ENCODE measurements at places on chromosomes 12 and 14.

DNA sequence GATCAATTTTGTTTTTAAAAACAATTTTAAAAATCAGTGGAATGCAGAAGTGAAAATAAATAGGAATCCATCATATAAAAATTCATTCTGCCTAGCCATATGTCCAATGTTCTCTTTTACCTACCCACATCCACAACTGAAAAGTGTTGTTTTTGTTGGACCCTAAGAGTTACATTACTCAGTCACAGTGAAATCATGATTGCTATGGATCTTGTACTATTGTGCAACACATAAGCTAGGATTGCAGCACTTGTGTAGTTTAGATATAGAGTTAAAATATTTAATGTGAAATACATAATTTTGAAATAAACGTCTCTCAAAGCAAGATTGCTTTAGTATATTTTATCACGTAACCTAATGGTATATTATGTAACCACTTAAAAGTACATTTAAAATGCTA lies 213.3 kb upstream of the CLEC14A start:
- no peak for DNase-seq

DNA sequence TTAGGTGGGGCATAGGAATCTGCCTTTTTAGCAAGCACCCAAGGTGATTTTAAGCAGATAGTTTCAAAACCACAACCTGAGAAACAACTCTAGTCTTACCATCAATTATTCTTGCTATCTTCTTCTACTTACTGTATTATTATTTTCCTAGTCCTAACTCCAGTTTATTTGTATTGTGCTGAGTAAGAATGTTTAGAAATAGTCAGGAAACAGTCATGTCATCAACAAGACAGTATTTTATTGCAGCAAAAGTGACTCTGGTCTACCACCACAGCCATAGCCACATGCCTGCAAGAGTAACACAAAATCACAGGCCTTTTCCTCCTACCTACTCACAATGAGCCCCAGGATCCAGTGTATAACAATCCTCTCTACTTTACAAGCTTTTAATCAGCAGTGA lies 46.3 kb upstream of the FLRT2 start:
- DNase-seq = no peak

- DNase-seq = no peak
Observed at GRCh38 chr12:63387771-63388170, 236.8 kb upstream of the AVPR1A start.

- no peak for DNase-seq
Observed at GRCh38 chr12:113154351-113154973, 4.9 kb downstream of the CFAP73 start.

DNA sequence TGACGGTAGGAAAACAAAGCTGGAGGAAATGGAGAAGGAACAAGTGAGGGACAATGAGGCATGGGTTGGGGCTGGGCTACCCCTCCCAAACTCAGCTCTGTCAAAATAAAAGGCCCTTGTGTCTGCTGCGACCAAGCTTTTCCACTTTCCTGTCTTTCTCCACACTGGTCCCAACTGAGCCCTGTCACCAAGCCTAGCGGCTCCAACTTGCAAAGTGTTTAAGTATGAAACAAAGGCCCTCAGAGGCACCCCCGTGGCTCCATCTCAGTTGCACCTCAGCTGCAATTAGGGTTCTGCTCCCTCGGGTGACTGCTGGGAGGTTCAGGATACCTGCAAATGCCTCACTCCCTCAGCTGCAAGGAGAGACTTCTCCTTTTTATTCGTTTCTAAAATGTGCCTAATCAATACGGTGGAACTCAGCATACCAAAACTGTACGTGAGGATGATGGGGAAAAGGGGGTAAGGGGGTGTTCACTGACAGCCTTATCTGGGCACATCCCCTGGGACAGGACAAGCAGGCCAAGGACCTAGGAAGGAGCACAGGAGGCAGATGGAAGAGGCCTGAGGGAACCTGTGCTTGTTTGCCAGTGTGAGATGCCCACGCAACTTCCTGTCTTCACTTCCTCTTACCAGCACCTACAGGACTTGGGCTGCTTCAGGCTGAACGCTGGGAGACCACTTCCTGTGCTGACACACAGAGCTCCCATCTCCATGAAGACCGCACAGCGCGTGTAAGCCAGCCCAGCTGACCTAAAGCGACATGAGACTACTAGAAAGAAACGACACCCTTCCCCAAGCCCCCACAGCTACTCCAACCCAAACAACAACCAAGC lies 8.9 kb downstream of the VAMP1 start:
- peak; percentile 62 for DNase-seq

- no peak for DNase-seq
Observed at GRCh38 chr12:49200919-49201594, 12.2 kb upstream of the TUBA1A start.

DNA sequence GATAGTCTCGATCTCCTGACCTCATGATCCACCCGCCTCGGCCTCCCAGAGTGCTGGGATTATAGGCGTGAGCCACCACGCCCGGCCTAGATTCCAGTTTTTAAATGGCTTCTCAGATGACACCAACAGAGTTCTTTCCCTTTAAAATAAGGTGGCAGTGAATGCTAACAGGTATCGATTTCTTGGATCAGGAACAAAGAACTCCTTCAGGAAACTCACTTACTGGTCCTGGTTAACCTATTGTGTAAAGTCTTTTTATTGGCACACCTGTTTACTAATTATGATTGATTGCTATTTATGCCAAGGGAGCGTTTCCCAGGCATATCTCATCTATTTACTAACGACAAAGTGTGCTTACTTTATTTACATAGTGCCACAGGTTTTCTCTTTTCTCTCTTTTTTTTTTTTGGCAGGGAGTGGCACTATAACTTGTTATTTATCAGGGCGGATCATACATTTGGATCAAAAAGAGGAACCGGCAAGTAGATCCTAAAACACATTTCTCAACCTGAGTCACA lies 89.7 kb downstream of the GLT1D1 start:
- no peak for DNase-seq

DNA sequence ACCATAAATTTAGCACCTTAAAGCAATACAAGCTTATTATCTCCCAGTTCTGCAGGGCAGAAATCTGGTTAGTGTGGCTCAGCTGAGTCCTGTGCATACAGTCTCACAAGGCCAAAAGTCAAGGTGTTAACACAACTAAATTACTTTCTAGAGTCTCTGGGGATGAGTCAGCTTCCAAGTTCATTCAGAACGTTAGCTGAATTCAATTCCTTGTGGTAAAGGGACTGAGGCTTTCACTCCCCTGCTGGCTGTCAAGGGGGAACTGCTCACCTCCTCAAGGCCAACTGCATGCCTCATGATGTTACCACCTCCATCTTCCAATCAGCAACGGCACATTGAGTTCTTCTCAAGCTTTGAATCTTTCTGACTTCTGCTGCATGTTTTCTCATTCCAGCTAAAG lies 27.6 kb downstream of the EML5 start:
- no peak for DNase-seq

- no peak for DNase-seq
Observed at GRCh38 chr12:55448825-55449224, 4.9 kb downstream of the OR6C2 start.

GRCh38 chr12:10247436-10248058 lies 34.9 kb downstream of the GABARAPL1 start:
- no peak for DNase-seq

DNA sequence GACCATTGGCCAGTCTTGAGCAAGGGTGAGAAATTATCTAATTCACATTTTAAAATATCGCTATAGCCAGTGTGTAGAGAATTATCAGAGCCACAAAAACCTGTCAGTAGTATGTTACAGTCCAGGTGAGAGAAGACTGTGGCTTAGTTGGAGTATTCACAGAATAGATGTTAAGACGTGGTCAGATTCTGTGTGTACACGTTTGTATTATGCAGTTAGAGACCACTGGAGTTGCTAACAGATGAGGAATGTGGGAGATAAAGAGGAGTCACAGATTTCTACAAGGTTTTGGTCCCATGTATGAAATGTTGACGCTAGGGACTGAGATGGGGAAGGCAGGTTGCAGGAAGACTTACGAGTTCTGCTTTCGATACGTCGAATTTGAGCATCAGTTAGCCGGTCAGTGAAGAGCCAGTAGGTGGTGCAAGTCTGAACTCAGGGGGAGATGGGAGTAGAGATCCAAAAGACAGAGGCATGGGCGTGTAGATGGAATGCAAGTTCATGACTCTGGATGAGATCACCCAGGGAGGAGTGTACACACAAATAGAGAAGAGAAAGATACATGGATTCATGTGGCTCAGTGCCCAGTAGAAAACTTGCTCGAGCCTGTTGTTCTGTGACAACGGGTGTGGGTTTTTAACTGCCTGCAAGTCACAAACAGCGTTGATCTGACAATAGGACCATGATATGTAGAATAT lies 114.8 kb upstream of the FLRT2 start:
- DNase-seq = no peak

- DNase-seq = no peak
Observed at GRCh38 chr12:105083551-105084105, 630 bp downstream of the ALDH1L2 start.

- no peak for DNase-seq
Observed at GRCh38 chr14:84090837-84091236, 1439.1 kb upstream of the FLRT2 start.

DNA sequence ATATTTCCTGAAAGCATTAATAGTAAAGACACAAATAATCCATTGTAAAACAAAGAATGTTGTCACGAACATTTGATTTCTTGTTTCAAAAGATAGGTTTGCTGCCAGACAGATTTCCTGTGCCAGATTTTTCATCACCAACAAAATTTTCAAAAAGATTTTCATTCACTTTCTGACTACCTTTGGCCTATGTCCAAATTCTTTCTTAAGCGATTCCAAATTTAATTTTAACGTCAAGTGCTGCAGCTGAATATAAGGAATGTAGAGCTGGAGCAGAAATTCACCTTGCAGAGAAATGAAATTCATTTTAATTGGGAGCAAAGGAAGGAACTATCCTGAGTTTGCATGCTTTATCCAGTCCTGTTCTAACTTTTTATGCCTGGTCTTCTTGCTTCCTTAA lies 277.4 kb downstream of the CCER1 start:
- no peak for DNase-seq

DNA sequence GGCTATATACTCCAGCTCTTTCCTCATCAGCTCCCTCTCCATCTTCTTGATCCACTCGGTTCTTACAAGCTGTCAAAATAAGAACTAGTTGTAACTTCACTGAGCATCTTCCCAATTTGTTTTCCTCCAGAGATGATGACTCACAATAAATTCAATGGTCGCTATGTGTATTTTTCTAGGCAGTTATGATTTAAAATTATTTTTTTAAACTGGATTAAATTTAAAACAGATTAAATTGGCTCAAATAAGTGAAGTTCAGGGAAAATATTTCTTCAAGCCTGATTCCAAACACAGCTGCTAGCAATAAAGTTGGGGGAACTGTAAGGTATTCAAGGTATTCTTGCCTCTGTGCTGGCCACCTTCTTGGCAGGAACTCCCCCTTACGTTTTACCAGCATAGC lies 717.7 kb upstream of the USP15 start:
- DNase-seq = no peak

DNA sequence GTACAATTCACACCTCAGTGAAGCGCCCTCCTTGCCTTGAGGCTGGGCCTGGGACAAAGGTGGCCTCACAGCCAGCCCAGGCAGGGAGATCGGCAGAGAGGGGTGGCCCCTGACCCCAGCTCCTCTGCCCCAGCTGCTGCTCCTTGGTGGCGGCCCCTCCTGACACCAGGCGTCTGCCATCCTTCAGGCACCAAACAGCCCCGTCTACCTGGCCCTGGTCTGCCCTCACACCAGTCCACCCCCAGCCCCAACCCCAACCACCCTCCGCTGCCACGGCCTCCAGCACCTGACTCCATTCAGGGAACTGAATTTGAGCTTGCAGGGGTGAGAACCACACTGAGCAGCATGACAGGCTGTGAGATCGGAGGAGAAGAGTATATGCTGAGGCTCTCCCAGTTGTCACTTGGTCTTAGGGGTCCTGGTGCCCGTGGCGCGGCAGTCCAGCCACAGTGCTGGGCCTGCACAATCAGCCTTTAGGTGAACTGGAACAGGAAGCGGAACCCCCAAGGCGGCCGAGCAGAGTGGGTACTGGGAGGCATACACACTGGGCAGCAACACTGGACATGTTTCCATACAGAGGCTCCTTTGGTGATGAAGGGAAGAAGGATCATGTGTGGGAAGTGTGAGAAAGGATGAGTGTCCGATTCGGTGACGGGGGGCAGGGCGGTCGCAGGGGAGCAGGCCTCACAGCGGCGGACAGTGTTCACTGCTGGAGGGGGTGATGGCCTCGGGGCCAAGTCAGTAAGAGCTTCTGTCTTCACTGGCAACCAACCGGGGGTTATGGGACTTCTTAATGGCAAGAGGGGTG lies 18.7 kb downstream of the ZFYVE21 start:
- no peak for DNase-seq

GRCh38 chr12:62301080-62301798 lies 41.0 kb downstream of the USP15 start:
- DNase-seq = no peak

GRCh38 chr14:20624495-20625070 lies 16.9 kb downstream of the OR6S1 start:
- DNase-seq = no peak

DNA sequence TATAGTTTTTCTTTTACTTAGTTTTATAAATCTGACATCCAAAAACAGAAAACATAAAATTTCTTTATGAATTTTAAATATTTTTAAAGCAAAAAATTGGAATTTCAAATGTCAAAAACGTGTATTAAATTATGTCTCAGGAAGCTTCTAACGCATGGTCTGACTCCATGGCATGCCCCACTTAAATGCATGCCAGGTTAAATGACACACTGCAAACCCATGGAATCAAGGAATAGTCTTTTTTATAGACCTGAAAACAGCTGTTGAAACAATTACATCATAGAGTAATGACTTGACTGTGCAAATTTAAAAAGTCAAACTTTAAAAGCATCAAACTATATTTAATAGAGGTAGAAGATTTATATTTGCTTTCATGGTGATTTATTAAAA lies 96.1 kb upstream of the DACT1 start:
- no peak for DNase-seq

DNA sequence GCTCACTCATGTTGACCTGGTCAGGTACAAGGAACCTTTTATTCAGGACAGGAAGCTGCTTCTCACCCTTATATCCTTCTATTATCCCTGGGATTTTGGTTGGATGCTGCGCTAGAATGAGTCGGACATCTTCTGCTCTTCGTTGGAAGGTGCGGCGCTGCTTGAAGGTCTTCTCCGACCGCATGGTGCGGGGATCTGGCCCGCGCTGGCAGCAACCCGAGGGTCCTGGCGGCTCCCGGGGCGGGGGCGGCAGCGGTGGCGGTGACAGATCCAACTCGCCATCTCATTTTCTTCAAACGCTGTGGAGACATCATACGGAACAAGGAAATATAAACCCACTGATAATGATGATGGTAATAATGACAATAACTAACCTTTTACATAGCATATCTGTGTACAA lies 126.3 kb downstream of the ATXN7L3B start:
- no peak for DNase-seq

DNA sequence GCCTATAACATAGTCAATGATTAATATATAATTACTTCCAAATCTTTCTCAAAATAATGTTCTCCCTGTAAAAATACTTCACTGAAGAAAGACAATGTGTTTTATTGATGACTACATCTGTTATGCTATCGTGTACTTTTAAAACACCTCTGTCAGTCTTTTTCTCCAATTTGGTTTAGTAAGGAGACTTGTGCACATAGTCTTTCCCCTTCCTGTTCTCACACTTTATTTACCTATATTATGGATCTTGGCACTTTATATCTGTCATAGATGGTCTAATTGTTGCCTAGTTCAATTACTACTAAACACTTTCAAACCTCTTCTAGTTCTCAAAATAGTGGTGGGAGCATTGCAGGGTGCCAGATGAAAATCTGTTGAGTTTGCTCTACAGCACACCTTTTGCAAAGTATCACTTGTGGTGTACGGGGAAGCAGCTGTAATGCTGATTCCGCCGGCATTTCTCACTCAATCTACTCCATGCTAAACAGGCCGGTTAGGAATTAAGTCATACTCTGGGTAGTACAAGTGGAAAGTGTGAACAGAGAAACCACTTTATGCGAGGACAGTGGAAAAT lies 1.1 kb upstream of the INSM2 start:
- DNase-seq = no peak

Data from stimulated activated CD8-positive, alpha-beta memory T cell treated with anti-CD3 and anti-CD28 coated beads, Interleukin-2, amount 100 ng/mL, for 1 hour (primary cell).